ENCODE measurements at places on chromosomes 4 and X.

- no peak for DNase-seq
Observed at GRCh38 chrX:38837389-38837788, 36.1 kb downstream of the MID1IP1 start.

- DNase-seq: peak; percentile 36
Observed at GRCh38 chr4:742742-743311, 37.2 kb downstream of the PCGF3 start.

DNA sequence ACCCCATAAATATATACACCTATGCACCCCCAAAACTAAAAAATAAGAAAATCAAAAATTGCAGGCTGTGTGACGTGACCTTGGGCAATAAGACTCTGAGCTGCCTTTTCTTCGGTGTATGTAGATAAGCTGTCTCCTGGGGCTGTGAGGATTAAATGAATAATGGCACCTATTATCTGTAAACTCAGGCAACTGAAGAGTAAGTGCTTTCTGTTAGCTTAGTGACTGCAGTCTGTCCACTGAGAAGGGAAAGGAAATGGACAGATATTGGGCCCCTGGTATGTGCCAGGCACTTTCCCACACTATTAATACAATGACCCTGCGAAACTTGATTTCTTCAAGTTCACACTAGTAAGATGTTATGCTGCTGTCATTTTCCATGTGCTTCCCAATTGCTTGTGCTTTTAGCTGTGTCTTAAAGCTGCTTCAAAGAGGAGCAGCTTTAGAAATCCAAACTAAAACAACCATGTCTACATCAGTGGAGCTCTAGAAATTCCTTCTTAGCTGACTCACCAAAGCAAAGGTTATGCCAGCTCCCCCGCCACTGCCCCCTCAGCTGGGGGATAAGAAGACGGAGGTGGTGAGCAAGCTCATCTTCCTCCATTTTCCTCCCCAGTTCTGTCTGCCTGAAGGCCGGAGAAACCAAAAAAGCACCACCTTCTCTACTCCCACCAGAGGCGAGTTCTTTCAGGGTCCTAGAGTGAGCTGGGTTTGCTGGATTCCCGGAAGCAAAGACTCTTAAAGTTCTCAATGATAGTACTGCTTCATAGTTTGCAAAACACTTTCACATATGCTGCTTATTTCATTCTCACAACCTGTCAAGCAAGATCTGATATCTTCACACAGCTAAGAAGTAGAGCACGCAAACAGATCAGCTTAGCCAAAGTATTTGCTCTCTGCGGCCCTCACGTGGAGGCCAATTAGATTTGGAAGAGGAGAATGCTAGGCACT, 8.8 kb upstream of the DGAT2L6 start:
- DNase-seq: no peak

- no peak for DNase-seq
Observed at GRCh38 chr4:69518538-69519198, 23.0 kb upstream of the UGT2B4 start.

DNA sequence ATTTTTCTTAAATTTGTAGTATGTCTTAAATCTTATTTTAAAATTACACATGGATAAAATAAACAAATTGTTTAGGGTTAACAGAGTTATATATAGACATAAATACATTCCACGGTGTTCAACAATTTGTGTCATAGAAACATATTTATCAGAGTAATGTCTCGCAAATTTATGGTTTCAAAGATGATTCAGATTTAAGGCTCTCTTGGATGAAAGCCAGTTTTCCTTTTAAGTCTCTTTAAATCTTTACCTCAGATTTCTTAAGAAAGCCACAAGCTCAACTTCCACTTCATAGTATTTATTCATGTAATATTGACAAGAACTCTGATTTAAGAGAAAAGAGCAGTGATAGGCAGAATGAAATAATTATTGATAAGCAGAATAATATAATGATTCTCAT, 1254.8 kb upstream of the ADGRL3 start:
- no peak for DNase-seq

- no peak for DNase-seq
Observed at GRCh38 chr4:152539556-152540292, 3.8 kb upstream of the FBXW7 start.

DNA sequence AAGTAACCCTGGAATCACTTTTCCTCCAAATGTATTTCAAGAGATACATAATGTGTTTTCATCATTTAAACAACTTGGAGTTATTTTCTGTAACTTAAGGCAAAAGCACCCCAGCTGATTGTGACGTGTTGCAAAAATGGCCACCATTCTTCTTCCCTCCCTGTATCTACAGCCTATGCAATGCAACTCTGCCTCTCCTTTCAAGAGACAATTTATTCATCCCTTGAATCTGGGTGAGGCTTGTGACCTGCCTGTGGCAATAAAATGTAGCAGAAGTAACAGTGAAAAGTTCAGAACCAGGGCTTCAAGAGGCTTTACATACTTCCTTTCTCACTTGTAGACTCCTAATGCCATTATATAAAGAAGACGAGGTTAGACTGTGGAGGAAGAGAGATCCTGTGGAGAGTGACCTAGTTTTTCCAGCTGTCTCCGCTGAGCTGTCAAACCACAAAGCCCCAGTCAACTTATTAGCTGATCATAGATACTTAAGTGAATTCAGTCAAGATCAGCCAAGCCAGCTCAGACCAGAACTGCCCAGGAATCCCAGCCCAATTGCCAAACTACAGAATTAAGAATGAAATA, 81.0 kb upstream of the KLF3 start:
- DNase-seq: peak; percentile 8

GRCh38 chr4:94695384-94695783, 62.4 kb upstream of the BMPR1B start:
- no peak for DNase-seq

GRCh38 chrX:63349307-63349706, 1.8 kb downstream of the SPIN4 start:
- DNase-seq: no peak

GRCh38 chr4:173489514-173489913, 40.5 kb downstream of the HAND2 start:
- no peak for DNase-seq

DNA sequence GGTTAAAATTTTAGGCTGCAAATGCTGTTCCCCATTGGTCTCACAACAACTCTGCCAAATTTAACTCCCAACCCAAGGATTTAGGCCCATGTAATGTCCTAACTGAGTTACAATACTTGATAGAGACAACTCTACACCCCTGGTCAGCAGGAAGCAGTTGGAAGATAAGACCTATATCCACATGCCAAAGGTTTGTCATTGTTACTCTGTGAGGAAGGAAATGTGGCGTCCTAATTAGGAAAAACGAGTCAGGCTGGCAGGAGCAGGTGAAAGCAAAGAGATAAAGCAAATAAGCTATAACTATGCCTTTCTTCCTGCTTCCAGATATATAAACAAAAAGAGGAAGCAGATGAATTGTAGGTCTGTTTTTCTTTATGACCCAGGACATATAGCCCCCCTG, 69.1 kb downstream of the SPIN4 start:
- DNase-seq: no peak

DNA sequence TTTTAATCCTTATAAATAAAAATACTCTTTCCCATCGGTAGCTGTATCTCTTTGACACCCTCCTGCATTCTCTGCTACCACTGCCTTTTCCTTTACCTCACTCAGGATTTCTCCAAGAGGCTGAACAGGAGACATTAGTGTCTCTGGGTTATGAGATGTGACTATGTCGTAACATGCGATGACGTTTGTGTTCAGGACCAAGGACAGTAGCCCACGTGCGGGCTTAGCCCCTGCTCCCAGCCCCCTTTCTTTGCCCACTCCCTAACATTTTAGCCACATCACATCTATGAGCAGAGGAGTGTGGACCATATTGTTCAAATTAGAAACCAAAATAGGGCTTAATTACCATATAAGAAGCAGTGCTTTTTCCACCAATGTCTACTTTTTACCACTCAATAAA, 369.3 kb downstream of the FBXW7 start:
- no peak for DNase-seq

DNA sequence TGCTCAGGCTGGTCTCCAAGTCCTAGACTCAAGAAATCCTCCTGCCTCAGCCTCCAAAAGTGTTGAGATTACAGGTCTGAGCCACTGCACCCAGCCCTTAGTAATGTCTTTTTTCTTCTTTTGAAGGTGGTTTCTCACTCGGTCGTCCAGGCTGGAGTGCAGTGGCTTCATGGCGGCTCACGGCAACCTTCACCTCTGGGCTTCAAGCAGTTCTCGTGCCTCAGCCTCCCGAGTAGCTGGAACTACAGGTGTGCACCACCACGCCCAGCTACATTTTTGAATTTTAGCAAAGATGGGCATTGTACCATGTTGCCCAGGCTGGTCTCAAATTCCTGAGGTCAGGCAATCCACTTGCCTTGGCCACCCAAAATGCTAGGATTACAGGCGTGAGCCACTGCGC, 32.3 kb upstream of the ASMTL start:
- no peak for DNase-seq

GRCh38 chr4:3465698-3466671, 2.9 kb downstream of the DOK7 start:
- no peak for DNase-seq

DNA sequence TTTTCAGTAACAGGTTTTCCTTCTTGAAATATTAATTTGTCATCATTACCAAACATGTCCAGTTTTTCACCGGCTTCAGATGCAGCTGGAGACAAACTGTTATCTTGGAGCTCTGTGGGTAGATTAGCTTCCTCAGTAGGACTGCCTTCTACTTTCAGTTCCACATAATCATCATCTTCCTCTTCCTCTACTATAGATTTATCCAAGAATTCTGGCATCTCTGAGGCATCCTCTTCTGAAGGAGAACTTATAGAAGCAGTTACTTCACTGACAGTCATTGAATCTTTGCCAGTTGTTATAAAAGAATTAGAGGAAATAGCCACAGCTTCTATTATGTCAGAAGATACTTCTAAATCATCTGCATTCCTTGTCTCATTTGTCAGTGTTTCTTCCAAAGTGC, 162.9 kb downstream of the LRBA start:
- no peak for DNase-seq

Data from midbrain (tissue), 1 donor.